Progenitor cell of endocrine pancreas (in vitro differentiated cells): ENCODE measurements at places on chromosomes 6 and 20.

DNA sequence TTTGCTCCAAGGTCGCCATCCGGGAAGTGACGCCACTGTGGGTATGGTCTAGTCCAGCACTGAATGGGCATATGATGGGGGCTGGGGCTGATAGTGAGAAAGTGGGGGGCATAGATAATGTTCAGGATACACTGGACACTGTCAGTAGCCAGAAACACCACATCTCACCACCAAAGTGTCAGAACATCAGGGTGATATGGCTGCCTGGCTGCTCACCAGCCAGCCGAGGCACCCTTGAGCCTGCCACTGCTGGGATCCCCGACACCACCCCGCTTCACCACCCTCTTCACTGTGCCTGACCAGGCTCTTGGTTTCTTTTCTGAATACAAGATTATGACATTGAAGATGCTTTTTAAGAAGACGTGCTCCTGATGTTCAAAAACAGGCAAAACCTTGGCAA is 46.9 kb downstream of the SIRPA start:
- DNase-seq, result no peak

GRCh38 chr20:41373251-41373783 is 6.7 kb upstream of the EMILIN3 start:
- no peak for DNase-seq

DNA sequence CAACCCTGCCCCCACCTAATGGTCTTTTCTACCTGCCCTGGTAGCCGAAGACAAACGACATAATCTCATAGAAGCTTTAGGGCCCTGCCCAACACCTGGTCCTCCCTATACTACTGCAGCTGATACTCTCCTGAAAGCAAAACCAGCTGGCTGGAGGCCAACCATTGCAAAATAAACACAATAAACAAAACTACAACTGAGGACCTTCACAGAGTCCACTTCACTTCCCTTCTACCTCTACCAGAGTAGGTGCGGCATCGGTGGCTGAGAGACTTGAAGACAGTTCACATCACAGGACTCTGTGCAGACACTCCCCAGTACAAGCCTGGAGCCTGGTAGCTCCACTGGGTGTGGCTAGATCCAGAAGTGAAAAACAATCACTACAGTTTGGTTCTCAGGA is 476.2 kb downstream of the MMUT start:
- no peak for DNase-seq

DNA sequence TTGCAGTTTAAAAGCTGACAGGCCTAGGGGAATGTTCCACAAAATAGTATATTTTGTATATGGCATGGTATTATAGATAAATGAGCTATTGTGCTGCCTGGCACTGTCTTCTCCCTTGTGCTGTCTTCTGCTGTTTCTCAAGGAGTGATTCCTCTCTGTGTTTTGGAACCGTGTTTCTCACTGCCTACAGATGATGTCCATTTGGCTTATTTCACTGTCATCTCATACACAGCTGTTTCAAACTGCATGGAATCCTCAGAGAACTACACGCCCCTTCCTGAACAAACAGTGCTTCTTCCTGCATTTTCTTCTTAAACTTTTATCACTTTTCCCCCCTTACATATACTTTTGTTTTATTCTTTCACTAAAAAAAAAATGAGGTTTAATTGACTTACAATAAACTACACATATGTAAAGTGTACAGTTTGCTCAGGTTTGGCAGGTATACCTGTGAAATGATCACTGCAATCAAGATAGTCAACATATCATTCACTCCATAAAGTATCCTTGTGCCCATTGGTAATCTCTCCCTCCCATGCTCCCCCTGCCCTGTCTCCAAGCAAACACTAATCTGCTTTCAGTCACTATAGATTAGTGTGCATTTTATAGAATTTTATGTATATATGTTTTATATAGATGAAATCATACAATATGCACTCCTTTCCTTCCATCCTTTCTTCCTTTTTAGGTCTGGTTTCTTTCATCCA is 43.0 kb downstream of the CBFA2T2 start:
- no peak for DNase-seq

GRCh38 chr6:39876826-39877225 is 57.4 kb downstream of the MOCS1 start:
- DNase-seq, result no peak

GRCh38 chr6:56101141-56101553 is 146.2 kb downstream of the COL21A1 start:
- no peak for DNase-seq

- no peak for DNase-seq
These were observed 31.4 kb downstream of the CLVS2 start for GRCh38 chr6:123027408-123027807.

GRCh38 chr20:47343007-47343472 is 13.5 kb downstream of the ZMYND8 start:
- no peak for DNase-seq

DNA sequence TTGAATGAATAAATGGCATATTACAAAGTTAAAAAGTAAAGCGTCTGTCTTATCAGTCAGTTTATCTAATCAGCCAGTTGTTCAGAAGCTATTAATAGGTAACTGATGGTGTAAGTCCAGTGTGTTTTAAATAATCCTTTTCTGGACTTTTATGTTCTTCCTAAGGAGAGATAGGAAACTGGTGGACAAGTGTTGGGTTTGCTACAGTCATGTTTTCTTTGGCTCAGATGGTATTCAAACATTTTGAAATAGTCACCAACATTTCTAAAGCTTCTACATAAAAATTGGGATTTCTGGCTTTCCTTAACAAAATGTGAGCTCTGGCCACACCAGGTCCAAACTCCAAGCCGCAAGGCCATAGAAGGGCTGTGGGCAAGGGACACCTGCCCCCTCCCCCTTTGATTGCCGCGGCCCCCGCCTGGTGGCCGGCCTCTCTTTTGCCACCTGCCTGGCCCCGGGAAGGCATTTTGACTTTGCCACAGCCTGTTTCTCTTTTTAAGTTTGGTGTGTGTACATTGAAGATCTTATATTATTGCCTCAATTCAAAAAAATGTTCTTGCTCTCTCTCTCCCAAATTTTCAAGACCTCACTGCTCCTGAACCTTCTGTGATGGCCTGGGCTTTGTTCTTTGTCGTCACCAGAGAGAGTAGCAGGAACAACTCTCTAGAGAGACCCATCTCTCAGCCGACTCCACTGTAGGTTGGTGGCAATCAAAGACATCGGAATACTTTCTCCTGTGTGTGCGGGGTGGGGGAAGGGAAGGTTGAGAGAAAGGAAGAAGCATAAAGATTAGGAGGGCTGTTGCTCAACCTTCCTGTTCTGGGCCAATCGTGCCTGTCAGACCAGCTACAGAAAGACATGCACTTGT is 84.0 kb upstream of the ZNF217 start:
- no peak for DNase-seq

- no peak for DNase-seq
These were observed 54.9 kb upstream of the MPC1 start for GRCh38 chr6:166437661-166438060.

DNA sequence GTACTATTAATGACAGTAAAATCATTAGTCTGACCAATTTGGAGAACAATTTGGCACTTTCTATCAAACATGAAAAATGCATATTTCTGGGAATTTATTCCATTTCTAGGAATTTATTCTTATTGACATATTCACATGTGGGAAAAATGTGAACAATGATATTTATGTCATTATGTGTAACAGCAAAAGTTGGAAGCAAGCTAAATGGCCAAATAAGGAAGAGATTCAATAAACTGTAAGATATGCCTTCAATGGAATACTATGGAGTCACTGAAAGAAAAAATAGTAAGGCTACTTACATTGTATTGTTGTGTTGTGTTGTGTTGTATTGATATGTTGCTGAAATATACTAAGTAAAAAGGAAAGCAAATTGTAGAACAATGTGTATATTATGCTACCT is 100.5 kb upstream of the EDN1 start:
- no peak for DNase-seq

DNA sequence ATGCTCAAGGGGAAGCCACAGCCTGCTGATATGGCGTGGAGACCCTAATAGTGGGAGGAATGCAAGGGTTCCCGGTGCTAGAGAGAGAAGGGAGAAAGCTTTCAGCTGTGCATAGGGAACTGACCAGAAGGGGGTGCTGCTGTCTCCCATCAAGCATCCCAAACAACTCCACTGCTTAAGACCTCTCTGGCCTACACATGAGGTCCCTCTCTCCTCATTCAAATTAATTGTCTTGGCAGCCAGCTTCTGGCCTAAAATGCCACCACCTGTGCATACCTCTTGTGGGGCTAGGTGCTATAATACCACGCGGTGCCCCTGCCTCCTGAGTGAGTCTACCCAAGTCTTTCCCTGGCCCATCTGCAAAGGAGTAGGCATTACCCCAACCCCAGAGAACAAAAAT is 14.5 kb downstream of the ADISSP start:
- no peak for DNase-seq

DNA sequence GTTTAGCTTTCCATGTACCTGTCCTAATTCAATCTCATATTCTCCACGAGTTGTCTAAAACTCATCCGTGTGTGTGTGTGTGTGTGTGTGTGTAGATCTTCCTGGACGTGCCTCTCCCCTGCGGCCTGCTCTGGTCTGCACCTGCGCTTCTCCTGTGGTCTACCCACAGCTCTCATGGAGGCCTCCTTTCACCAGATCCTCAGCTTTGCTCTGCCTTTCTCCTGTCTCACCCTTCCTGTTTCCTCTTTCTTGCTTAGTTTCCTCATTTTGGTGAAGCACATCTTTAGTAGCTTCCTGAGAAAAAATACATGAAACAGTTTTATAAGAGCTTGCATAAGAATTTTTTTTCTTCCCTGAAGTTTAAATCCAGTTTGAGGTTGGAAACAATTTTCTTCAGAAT is 18.1 kb downstream of the SLX4IP start:
- DNase-seq, result no peak

GRCh38 chr6:138099832-138100231 is 7.4 kb downstream of the PERP start:
- no peak for DNase-seq

- DNase-seq, result peak; percentile 29
These were observed 123.1 kb downstream of the RPS12 start for GRCh38 chr6:132937466-132937906.

- no peak for DNase-seq
These were observed 6.0 kb upstream of the MTG2 start for GRCh38 chr20:62176866-62177265.

- no peak for DNase-seq
These were observed at the start of gene KIAA0408 for GRCh38 chr6:127459231-127459641. KIAA0408 (minus strand) TSS chr6:127459389; CDS start chr6:127453981, 5,408 bp downstream.

DNA sequence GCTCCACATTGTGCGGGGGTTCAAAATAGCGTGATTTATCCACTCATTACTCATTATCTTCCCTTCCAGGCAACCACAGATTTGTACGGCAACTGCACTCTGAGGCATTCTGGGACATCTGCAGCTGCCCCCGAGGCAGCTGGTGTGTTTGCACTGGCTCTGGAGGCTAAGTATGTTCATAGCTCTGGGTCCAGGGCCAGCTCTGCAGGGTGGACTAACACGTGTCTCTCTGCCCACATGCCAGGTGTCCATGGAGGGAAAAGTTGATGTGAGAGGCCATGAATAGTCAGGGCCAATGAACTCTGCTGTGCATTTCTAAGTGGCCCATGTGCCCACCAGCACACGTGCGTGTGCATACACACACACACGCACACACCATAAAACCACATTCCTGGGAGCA is 74.9 kb downstream of the BFSP1 start:
- DNase-seq, result no peak

GRCh38 chr6:36443471-36444428 is 950 bp downstream of the KCTD20 start:
- DNase-seq, result no peak

GRCh38 chr6:3152689-3153088 is 4.7 kb downstream of the TUBB2A start:
- DNase-seq, result no peak

DNA sequence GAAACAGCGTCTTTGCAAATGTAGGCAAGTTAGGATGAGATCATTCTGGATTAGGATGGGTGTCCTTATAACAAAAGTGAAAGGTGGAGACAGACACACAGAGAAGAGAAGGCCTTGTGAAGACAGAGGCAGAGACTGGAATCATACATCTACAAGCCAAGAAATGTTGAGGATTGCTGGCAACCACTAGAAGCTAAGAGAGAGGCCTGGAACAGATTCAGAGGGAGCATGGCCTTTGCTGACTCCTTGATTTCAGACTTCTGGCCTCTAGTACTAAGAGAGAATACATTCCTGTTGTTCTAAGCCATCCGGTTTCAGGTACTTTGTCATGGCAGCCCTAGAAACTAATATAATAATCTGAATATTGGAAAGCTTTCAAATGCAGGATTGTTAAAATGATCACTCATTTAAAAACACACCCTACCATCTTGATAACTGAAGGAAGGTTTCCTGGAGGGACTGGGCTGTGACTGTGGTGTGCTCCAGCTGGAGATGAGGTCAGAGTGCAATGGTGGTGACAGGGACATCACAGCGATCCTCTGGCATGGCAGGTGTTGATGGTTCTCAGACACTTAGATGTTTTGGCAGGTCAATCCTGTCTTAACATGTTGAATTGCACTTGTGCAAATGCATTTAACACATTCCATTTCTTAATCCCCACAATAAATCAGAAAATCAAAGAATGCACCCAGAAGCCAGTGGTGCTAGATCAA is 25.1 kb downstream of the CD83 start:
- no peak for DNase-seq

- no peak for DNase-seq
These were observed 3.0 kb upstream of the MAS1 start for GRCh38 chr6:159887761-159888160.

GRCh38 chr6:85561750-85562357 is 31.8 kb downstream of the SNX14 start:
- no peak for DNase-seq

DNA sequence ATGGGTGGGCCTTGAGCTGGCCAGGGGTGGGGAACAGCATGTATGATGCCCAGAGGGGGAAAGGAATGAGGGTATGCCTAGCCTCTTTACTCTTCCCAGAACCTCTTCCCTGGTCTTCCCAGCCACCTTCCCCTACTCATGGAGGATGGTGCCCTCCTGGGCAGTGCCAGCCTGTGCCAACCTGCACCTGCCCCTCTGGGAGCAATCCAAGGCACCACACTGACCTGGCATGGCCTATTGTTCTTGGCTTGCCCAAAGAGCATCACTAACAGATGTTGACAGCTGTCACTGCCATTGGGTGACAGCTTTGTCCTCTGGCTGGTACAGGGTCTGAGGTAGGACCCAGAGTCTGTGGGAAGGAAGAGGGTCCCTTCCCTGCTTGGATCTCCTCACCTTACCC is 12.9 kb downstream of the LPIN3 start:
- no peak for DNase-seq

GRCh38 chr6:37540029-37540352 is 40.3 kb upstream of the CCDC167 start:
- no peak for DNase-seq

- no peak for DNase-seq
These were observed 1255.1 kb upstream of the EYS start for GRCh38 chr6:66962082-66962481.

DNA sequence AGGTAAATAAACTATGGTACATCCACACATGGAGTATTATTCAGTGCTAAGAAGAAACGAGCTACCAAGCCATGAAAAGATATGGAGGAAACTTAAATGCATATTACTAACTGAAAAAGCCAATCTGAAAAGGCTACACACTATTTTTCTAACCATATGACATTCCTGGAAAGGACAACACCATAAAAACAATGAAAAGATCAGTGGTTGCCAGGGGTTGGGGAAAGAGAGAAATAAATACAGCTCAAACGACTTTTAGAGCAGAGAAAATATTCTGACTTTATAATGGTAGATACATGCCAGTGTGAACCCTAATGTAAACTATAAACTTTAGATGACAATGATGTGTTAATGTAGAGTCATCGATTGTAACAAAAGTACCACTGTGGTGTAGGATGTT is 225.9 kb upstream of the BTBD3 start:
- no peak for DNase-seq
